ENCODE measurements at places on chromosomes 16 and 17.
A peak's percentile ranks its signal among the peaks of the same experiment; 100 is the strongest.

DNA sequence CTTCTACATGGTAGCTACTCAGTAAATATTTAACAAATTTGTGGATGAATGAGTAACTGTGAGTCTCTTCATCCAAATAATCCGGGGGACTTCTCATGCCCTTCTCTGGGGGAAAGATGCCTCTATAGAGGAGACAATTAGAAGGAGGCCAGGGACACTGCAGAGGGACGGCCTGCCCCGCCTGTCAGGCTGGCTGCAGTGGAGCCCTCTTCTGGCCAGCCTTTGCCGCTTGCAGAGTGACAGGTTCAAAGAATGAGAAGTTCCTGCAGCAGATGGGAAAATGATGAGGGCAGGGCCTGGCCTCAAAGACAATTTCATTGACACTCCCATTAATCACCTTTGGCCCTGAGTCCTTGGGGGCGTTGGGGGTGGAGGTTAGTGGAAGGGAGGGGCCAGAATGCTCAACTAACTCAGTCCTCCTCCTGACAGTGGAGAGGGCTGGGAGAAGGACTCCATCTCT, 339.0 kb downstream of the MAF start:
- peak; percentile 73 for DNase-seq

DNA sequence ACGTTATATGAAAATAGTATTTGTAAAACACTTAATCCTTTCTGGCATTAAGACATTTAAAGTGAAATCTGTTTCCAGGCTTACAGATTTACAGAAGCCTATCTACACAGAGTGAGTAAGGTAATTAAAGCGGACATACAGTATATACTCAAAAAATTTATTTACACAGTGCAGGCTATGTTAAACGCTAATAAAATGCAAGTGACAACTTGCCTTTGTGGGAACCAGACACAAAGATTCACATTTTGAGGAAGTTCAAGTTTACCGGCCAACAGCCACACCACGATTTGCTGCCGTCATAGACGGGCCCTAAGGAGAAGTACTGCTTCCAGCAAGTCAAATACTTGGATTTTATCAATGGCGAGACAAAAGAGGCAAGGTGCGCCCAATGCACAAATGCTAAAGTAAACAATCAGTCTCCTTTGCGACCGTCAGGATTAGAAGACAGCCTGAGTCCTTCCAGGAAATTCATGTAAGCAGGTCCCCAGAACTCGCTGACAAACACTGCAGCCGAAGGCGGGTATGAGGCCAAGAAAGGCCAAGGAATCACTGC, 801 bp downstream of the VPS35 start:
- DNase-seq: peak; percentile 24

GRCh38 chr17:12965988-12966387, 51.8 kb downstream of the ELAC2 start:
- DNase-seq: no peak

- no peak for DNase-seq
These were observed 1551.7 kb upstream of the GOT2 start for GRCh38 chr16:60285794-60286193.

GRCh38 chr16:85625053-85625452, 11.9 kb downstream of the GSE1 start:
- DNase-seq: no peak

DNA sequence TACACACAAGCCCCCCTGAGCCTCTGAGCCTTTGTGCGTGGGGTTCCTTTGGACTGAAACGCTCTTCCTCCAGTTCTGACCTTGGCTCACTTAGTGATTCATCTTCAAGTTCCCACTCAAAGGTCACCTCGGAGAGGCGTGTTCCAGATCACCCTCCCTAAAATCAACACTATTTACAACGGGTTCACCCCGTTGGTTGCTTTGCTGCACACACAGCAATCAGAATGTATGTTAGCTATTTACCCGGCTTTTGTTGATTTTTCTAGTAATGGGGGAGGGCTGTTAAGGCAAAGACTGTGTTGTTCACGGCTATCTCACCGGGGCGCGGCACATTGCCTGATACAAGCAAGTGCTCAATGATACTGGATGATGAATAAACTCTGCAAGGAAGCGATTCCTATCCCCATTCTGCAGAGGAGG, 977 bp downstream of the NAGPA start:
- DNase-seq: peak; percentile 4

DNA sequence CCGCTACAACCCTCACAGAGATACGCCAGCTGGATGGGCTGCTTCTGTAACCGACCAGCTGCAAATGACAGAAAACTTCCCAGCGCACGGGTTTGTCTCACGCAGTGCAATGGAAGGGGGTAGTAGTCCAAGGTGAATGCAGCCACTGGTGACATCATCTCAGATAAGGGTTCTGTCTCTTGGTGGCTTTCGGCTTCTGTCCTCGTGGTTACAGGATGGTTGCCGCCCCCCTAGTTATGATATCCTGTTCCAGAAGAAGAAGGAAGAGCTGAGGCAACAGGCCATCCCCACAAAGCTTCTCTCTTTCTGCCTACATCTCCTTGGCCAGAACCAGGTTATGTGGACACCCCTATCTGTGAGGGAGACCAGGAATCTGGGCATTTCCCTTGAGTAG, 40.3 kb upstream of the BAHCC1 start:
- no peak for DNase-seq

DNA sequence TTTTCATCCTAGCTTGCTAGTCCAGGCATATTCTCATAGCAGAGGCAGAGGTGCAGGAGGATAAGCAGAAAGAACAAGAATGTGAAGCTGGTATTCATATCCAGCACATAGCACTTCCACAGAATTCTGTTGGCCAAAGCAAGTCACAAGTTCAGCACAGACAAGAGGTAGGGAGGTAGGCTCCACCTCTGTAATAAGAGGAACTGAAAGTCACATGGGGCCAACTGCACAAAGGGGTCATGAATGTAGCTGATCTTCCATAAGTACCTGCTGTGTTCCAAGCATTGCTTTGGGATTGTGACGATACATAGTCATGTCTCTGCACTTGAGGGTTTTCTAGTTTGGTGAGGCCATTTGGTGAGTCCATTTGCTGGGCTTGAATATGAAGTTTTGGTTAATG, 110.8 kb upstream of the MPHOSPH6 start:
- DNase-seq: no peak

GRCh38 chr17:29012535-29012934, 6.7 kb upstream of the SEZ6 start:
- no peak for DNase-seq

- peak; percentile 40 for DNase-seq
These were observed 4.3 kb downstream of the SPDYE4 start for GRCh38 chr17:8753976-8754440.

DNA sequence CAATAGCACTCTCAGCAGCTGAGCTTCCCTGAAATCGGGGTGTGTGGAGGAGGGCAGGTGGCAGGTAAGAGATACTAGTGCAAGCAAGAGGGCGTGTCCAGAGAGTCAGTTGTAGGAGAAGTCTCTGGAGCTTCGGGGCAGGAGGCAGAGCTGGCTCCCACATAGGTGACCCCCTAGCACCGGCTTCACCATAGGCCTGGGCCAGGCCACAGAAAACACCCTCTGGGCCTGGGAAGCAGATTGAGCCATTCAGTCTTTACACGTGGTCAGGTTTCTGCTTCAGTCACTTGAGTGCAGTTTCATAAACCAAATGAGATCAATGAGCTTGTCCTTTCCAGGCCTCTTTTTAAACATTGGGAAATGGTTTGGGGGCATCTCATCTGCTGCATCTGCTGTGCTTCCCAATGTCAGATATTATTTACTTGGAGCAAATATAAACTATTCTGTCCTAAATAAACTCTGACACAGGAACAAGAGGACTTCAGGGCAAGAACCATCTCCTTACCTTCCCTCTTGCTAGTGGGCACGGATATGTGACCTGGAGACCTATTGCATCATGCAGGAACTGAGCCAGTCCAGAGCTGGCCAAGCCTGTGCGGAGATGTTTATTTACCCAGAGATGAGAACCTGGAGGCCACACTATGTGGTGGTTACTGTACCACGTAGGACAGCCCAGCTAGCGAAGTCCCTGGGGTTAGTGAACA, 16.1 kb downstream of the CCR7 start:
- DNase-seq: peak; percentile 48

DNA sequence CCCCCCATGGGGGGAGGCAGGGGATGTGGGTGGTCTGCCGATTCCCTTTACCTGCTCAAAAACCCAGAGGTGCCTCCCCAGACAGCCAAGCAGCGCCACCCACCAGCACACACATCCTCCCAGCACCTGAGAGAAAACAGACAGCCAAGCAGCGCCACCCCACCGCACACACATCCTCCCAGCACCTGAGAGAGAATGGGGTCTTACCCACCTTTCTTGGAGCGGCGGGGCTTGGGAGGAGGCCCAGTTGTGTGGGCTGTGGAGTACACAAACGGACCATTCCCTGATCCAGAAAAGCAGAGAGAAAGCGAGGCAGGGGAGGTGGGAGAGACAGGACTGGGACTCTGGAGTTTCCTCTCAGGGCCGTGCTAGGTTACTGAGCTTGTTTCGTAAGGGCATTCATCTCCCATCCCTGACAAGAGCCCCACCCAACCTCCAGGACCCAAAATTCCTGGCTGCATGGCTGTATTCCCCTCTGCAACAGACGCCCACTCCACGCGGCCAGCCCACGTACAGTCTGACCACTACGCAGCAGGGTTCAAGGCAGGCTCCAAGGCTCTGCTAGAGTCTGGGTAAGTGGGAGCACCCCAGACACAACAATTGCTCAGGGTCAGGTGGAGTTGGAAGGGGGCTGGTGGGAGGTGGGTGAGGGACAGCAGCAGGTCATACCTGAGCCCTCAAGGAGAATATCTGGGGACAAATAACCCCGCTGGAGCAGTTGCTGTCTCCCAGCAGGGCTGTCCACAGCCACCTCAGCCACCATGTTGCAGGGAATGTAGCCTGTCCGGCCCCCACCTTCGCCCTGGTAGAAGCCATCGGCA, 22.3 kb downstream of the TSPOAP1 start:
- no peak for DNase-seq

DNA sequence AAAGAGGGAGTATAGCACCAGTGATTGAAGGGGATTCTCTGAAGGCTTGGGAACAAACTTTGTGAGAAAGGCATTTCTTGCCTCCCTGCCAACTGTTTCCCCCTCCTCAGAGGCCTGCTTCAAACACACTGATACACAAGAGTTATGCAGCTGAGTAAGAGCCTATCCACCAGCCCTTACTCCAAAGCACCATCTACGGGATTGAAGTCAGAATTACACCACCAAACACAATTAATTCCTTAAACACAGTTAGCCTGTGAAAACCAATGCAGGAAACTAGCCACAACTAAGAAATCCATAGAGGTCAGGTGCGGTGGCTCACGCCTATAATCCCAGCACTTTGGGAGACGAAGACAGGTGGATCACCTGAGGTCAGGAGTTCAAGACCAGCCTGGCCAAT, 138.3 kb downstream of the SHCBP1 start:
- DNase-seq: no peak

GRCh38 chr16:70018254-70018653, 67.1 kb downstream of the CLEC18A start:
- no peak for DNase-seq

- no peak for DNase-seq
These were observed 26.0 kb upstream of the PRM1 start for GRCh38 chr16:11306997-11307638.

DNA sequence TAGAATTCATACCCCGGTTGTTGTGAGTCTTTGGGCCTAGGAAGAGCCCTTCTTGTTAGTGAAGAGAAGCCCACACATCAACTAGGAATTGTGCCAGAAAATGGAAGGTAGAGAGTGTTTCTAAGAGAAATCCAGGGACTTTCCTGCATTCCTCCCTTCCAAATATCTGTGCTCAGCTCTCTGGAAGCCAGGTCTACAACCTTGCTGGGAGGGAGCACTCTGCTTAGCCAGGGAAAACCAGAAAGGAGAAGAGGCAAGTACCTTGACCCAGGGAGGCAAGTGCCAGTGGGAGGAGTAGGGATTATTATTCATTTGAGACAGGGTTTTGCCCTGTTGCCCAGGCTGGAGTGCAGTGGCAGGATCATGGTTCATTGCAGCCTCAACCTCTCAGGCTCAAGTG, 48.4 kb upstream of the TAC4 start:
- DNase-seq: no peak

DNA sequence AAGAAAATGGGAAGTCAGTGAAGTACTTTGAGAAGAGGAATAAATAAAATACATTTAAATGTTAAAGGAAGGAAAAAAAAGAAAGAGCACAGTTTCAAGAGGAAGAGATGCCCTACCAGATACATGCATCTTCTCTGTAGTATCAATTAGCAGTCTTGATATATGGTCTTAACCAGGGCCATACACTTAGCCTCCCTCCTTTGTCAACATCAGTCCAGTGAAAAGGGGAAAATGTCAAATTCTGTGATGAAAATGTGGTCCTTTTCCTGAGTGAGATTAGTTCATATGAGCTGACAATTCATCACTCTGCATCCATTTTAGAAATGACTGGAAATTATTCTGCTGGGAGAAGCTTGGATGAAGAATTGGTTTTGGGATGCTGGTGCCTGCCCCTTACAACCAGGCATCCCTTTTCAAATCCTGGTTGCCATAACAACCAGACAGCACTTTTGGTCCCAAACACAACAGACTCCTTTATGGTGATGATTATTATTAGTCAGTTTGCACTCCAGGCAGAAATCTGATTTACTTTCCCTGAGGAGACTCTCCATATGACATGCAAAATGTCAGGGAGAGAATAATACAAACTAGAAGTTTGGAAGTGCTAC, 933.6 kb upstream of the CDH8 start:
- no peak for DNase-seq

DNA sequence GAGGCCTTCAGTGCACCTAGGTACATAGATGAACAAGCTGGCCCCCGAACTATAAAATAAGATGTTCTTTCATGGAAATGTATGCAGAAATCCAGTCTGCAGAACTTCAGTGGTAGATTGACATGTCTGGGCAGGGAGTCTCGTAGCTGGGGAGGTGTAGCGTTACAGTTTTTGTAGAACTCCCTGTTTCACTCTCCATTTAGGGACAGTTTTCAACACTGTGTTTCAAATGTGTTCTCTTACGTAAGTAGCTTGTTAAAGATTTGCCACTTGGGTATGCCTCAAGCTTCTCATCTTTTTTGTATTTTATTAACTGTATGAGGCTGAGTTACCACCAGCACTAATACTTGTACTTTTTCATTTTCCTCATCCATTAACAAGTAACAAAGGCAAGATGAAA, 46.6 kb downstream of the PLD6 start:
- DNase-seq: no peak

GRCh38 chr16:81711657-81712319, 67.3 kb upstream of the PLCG2 start:
- peak; percentile 88 for DNase-seq

All from kidney glomerular epithelial cell (primary cell).